ENCODE measurements at places on chromosomes 4 and X.

DNA sequence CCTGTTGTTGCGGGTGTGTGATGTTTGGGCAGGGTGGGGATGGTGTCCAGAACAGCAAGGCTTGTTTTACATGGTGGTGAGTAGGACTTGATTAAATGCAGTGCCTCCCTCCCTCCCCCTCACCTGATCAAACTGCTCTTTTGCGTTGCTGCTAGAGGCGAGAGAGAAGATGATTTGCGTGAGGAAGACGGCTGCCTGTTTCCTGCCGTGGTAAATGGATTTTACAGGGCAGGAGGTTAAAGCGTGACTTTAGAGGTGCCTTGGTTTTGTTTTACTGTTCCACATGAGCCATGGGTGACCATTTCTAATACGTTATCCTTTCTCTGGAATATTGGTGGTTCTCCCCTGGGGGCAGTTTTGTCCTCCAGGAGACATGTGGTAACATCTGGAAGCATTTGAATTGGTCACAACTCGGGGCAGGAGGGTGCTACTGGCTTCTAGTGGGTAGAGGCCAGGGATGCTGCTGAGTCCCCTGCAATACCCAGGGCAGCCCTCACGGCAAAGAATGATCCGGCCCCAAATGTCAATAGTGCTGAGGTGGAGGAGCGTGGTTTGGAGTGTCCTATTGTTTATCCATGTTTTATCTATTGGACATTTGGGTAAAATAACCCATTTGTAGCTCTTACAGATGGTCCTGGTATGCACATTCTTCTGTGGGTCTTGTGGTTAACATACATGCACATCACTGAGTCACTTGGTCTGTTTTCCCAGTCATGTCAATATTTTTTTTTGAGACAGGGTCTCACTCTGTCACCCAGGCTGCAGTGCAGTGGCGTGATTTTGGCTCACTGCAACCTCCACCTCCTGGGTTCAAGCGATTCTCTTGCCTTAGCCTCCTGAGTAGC, 73.7 kb downstream of the SHROOM2 start:
- no peak for DNase-seq

- no peak for DNase-seq
Observed at GRCh38 chr4:148980782-148981480, 538.7 kb upstream of the NR3C2 start.

GRCh38 chrX:68409194-68409593, 24.1 kb downstream of the OPHN1 start:
- DNase-seq = no peak

DNA sequence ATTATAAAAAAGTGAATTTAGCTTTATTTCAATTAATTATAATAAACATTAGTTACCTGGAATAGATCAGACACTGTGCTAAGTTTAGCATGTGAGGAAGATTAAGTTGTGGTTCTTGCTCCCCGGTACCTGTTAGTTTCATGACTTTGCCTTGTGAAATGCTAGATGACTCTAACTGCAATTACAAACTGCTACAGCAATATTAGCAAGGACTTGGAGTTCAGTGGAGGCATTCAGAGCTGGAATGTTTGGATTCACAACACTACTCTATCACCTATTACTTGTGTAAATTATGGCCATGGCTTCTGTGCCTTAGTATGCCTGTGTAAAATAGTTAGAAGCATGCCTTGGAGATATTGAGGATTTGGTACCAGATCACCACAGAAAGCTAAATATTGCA, 21.4 kb upstream of the ANXA10 start:
- DNase-seq = no peak

DNA sequence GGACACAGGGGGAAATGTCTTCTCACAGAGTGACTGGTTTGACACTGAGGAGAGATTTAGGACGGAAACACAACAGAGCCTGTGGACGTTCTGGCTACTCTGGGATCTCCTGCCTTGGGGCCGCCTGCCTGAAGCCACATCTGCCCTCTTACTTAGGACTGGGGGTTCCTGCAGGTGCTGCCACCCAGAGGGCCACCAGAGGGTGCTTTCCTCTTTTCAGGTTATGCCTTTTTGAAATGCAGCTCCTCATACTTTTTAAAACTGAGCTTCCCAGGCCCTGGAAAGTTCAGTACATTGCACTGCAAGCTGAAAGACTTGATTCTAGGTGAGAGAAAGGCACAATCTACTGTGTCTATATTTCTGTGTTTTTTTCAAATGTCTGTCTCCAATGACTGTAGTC, 92.2 kb upstream of the PGRMC2 start:
- no peak for DNase-seq

- DNase-seq = no peak
Observed at GRCh38 chr4:88382621-88383020, 4.0 kb downstream of the HERC6 start.

- no peak for DNase-seq
Observed at GRCh38 chrX:106415276-106415895, 196.4 kb upstream of the RADX start.

DNA sequence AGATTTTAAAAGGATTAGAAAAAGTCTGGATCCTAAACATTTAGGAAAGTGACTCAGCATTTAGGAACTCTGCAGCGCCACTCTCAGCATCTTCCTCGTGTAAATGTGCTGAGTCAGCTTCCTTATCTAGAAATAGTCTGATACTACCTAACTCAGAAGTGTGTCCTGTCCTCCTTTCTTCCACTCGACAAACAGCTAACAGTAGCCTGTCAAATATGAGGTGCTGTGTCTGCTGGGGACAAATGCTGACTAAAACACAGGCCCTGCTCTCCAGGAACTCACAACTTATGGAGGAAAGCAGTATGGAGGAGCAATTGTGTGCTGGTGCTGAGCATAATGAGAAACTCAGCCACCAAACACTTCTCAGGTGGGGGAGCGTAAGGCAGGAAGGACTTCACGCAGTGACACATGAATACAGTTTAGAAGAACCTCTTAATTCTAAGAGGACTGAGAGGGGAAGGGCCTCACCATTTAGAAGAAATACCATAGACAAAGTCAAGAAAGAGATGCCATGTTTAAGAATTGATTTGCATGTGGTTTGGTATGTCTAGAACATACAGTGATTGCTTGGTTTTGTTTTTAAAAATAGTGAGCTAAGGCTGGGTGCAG, 125.3 kb downstream of the SOWAHB start:
- no peak for DNase-seq

- DNase-seq = no peak
Observed at GRCh38 chr4:53004497-53005148, 142.5 kb downstream of the RASL11B start.

DNA sequence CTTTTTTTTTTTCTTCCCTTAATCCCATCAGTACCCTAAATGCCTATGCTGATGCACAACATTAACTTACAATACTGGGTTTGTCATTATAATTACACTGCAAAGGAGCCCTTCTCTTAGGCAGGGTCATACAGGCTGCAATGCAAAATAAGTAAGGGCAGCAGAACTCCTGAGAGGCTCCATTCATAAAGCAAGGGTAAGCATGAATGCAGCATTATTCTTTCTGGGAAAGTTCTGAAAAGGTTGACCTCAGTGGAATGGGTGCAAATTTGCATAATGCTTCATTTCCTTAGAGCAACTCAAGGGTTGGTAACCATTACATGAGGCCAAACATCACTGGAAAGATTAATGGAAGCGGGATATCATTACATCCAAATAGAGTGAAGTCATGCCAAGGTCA, 789.2 kb downstream of the KLHL13 start:
- DNase-seq = no peak

DNA sequence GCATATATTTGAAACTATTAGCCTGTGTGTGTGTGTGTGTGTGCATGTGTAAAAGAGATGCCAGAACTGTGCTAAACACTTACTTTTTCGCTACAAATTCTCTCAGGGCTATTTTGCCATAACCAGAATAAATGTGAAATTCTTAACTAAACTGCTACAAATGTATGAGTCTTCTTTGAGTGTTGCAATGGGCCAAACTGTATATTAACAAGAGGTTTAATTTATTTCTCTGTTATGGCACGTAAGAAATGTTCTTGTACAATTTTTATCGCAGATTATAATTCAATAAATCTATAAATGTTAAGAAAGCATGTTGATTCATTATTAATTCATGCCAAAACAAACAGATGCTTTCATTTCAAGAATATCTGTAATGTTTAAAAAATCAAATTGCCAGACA, 454.5 kb upstream of the PCDH7 start:
- DNase-seq = no peak

GRCh38 chr4:105130945-105131344, 15.7 kb upstream of the TET2 start:
- DNase-seq = no peak

GRCh38 chrX:85922821-85923220, 124.5 kb downstream of the CHM start:
- no peak for DNase-seq

DNA sequence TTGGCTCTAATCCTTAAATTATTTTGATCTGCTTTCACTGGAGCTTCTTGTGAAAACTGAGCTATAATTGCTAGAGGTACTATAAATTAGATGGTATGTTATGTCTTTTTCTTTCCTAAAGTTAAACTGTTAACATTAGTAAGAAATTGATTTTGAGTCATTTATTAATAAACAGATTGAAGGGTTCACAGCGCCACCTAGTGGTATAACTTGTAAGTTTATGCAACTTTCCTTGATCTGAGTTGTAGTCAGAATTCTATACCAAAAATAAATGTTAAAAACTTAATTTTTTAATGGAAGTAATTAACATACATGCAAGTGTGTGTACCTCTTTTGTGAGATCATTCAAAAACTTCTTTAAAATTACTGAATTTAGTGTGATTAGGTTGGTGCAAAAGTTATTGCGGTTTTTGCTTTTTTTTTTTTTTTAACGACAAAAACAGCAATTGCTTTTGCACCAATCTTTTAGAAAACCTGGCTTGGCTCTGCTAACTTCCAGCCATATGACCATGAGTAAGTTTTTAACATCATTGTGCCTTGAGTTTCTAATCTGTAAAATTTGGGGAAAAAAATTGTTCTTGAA, 151.5 kb downstream of the CENPC start:
- no peak for DNase-seq

- no peak for DNase-seq
Observed at GRCh38 chr4:80029364-80029763, 43.7 kb downstream of the ANTXR2 start.

- peak; percentile 43 for DNase-seq
Observed at GRCh38 chrX:153926858-153927671, 1.0 kb upstream of the ARHGAP4 start.

- DNase-seq = no peak
Observed at GRCh38 chrX:48045410-48046311, 25.8 kb downstream of the ZNF630 start.

- DNase-seq = no peak
Observed at GRCh38 chr4:185831125-185831815, 19.3 kb upstream of the SORBS2 start.

DNA sequence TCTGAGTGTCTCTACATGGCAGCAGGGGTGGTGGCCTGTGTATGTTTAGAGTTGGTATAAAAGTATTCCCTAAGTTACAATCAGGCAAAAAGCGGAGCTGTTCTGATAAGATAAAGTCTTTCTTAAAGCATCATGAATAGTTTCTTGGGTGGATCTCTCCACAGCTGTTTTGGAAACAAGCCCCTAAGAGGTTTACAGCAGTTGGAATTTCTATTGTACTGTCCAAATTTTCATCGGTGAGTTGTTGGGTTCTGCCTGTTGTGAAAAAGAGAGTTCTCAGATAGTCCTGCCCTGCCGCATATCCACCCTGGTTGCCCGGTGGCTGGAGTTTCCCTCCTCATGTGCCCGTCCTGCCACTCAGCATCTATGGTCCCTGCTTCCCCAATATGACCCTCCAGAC, 50.1 kb downstream of the C4orf51 start:
- DNase-seq = no peak

DNA sequence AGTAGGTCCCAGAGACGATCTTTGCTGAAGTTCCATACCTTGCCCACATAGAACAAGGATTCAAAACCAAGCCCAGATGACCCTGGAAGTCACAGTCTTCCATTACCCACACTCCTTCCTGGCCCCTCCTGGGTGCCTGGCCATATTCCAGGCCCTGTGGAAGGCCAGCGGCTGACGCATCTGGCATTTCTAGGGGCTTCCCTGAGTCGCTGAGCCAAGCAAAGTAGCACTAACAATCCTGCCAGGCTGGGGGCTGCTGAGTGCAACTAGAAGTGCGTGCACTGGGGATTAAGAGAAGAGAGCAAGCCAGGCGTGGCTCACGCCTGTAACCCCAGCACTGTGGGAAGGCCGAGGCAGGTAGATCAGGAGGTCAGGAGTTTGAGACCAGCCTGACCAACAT, 175.2 kb upstream of the CPEB2 start:
- DNase-seq = no peak

GRCh38 chr4:183658362-183659028, 490 bp downstream of the RWDD4 start:
- no peak for DNase-seq

GRCh38 chr4:174201871-174202270, 81.6 kb downstream of the FBXO8 start:
- no peak for DNase-seq

GRCh38 chr4:171947400-171947799, 134.2 kb downstream of the GALNTL6 start:
- no peak for DNase-seq

DNA sequence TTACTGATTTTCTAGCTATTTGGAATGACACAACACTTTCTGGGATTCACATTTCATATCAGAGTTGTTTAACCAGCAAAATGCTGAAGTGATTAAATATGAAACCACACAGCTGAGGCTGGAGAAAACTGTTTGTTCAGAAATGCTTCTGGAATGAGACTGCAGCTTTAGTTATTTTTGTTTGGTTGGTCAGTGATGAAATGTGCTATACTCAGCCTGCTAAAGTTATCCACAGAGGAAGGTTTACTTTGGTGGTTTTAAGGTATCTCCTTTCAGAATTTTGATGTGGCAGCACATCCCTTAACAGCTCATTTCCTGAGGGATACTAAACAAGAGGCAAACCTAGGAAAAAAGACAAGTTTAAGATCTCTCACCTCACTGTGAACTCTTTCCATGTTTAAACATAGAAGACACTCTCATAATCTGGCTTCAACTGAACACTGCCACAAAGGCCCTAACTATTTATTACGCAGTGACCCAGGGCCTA, 106.6 kb upstream of the PDE5A start:
- DNase-seq = no peak

DNA sequence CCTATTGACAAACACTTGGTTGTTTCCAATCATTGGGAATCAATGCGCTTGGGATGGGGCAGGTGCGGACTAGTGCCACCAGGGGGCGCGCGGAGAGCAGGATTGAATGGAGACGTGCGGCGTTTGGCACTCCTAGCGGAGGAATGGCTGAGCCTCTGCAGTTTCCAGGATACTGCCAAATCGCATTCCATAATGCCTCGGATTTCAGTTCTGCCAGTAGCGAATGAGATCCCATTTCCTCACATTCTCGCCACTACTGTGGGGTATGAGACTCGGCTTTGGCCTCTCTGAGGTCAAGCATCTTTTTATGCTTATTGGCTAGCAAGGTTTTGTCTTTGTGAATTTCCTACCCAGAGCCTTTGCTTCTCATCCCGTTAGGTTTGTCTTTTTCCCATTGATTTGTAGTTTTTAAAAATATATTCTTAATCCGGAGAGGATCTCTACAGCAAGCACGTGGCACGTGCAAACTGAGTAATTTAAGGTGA, 28.7 kb downstream of the CLDN34 start:
- peak; percentile 65 for DNase-seq

- no peak for DNase-seq
Observed at GRCh38 chr4:40698733-40699132, 51.0 kb upstream of the NSUN7 start.

All from activated T-helper 1 cell treated with anti-CD3 and anti-CD28 coated beads, Interleukin-2, amount 50 U/mL, for 16 hours (primary cell).